Adipocyte (in vitro differentiated cells): ENCODE measurements at places on chromosomes 4 and X.

DNA sequence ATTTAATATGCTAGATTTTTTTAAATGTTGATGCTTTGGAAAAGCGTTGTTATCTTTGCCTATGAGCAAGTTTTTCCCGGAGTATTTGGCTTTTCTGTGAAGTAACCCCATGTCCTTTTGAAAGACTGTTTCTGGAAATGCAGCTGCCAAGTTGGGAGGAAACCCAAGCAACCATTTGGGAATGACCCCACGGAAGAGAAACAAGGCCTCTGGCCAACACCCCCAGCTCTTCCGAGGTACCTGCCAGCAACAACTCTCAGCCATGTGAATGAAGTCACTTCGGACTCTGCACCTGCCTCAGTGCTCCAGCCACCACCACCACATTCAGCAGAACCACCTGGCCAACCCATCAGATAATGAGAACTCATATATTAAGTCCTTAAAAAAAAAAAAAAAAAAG lies 36.2 kb upstream of the DHRSX start:
- no peak for DNase-seq

- no peak for DNase-seq
Observed at GRCh38 chrX:153828308-153828707, 2.0 kb downstream of the PDZD4 start.

- DNase-seq: no peak
Observed at GRCh38 chr4:185480016-185480732, 8.6 kb upstream of the CCDC110 start.

DNA sequence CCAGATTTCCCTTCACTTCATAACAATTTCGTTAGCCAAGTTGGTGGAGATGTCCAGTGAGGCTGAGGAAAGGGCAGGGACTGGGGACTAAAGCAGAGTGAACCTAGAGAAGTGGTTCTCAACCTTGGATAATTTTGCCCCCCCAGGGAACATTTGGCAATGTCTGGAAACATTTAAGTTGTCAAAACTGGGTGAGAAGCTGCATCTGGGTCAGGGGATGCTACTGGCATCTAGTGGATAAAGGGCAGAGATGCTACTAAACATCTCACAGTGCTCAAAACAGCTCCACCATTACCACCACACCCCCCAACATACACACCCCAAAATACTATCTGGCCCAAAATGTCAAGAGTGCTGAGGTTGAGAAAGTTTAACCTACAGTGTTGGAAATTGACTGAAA lies 32.0 kb upstream of the FGF16 start:
- no peak for DNase-seq

- DNase-seq: no peak
Observed at GRCh38 chr4:26426892-26427291, 63.4 kb downstream of the CCKAR start.

- DNase-seq: no peak
Observed at GRCh38 chr4:3358656-3359055, 65.8 kb downstream of the RGS12 start.

DNA sequence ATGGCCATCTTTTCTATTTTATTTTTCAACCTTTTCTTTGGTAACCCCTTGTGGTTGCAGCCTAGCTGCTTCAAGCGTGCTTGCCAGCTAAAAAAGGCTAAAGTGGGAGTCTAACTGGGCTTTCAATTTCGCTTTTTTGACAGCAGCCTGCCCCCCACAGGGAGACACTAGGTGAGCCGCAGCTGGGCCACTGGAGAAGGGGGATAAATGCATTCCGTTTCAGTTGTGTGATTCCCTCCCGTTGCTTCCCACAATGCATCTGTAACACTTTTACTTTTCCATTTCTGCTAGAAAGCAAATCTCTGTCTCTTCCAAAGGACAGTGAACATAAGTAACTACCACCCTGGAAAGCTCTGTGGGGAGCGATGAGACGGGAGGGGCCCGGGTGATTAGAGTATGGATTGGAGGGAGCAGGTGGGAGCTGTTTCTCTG lies 86.3 kb upstream of the RAPGEF2 start:
- no peak for DNase-seq

- DNase-seq: peak; percentile 76
Observed at GRCh38 chr4:173288296-173288695, 45.9 kb downstream of the HMGB2 start.

- no peak for DNase-seq
Observed at GRCh38 chrX:68686097-68686977, 38.9 kb downstream of the STARD8 start.

- peak; percentile 37 for DNase-seq
Observed at GRCh38 chr4:109164011-109164410, 138.4 kb downstream of the COL25A1 start.

DNA sequence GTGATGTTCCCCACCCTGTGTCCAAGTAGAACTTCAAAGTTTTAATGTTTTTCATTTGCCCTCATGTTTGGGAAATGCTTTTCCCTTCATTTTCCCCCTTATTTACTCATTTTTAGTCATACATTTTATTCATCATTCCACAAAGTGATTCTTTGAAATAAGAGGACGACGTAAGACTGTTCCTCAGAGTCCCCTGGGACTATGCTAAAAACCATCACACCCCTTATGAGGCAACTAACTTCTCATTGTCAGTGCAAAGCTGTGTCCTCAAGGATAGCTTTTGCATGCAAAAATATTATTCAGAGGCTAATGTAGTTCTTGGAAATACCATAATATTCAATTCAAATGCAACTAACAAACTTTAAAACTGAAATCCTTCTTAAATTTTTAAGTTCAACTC lies 14.8 kb upstream of the ADGRG2 start:
- DNase-seq: no peak

DNA sequence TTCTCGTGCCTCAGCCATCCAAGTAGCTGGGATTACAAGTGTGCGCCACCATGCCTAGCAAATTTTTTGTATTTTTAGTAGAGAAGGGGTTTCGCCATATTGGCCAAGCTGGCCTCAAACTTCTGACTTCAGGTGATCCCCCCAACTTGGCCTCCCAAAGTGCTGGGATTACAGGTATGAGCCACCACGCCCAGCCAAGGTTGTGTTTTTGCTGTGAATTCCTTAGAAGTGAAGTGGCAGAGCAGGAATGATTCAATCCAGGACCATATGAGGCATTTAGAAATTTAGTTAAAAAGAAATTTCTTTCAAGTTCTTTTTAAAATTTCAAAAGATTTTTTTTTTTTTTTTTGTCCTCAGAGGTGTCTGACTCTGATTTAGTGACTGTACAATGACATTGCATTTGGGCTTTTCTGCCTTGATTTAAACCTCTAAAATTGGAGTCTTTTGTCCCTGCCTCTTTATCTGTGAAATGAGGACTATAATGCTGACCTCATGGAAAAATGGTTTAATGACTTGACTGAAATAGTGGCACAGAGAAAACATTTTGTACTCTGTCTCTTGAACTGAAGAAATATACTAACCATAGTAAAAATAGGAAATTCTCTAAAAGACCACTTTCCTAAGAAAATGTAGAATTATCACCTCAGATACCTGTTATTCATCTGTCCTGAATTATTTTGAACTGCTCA lies 59.9 kb downstream of the CXCL13 start:
- DNase-seq: no peak

- no peak for DNase-seq
Observed at GRCh38 chr4:166535865-166536264, 662.8 kb downstream of the TLL1 start.

DNA sequence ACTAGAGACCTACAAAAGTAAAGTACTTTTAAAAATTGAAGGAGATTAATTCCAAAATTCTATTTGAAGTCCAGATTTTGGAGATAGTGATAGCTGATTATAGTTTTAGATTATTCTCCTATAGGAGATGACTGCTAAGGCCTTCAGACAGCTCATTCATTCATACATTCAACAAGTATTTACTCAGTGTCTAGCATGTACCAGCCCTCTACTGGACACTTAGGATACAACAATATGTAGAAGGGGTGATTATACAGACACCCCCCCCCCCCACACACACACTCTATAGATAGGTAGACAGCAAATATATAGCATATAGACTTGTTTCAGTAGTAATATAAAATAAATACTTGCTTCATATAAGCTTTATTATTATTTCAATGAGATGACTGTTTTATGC lies 60.4 kb upstream of the TAF9B start:
- peak; percentile 9 for DNase-seq

DNA sequence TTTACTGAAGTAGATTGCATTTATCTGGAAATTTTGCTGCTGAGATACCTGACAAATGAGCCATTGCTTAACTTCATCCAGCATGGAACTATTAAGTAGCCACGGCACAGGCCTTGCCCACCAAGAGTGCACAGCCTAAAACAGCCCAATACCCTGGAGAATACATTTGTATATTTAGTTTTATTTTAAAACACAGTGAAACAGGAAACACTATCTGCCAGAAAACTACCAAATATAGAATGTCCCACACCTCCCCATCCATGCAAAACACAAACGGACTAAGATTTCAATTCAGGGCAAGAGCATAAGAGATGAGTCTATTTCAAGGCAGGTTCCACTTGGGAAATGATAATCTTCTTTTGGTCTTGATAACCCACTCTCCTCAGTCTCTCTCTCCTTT lies 57.1 kb downstream of the MAML3 start:
- DNase-seq: no peak

GRCh38 chr4:85029453-85029852 lies 63.0 kb upstream of the WDFY3 start:
- no peak for DNase-seq

GRCh38 chr4:125021189-125021588 lies 293.6 kb upstream of the FAT4 start:
- DNase-seq: no peak

DNA sequence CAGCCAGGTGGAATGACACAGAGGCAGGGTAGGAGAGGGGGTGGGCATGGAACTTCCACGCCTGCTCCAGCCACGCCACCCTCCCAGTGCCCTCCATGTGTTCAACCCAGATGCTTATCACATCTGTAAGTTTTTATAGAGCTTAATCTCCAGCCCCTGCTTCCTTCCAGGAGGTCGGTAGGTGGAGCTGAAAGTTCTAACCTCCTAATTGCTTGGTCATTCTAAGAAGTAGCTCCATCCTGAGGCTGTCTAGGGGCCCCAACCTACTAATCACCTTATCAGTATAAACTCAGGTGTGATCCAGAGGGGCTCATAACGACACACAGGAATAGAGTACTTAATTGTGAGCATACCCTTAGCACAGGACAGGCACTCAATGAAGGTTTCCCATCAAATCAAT lies 18.3 kb downstream of the QDPR start:
- DNase-seq: no peak

DNA sequence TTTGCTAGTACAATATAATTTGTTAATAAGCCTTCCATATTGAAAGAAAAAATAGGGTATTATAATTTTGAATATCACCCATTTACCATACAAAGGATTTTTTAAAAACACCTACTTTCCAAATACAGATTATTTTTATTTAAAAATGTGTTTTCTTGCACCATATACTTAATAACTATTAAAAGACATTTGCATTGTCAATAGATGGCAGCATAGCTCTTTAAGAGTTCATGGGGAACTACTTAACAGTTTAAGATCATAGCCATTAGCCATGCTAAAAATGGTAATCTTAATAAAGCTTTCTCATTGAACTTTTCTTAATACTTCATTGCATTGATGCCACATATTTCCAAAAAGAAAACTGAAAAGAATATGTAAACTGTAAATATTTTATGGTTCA lies 1995.9 kb downstream of the C4orf33 start:
- DNase-seq: peak; percentile 78
